A172 (cell line): ENCODE measurements at places on chromosomes 13 and 19. TPM values are rescaled to one million over a fixed set of nuclear protein-coding genes. Genes with fewer than 3 reads are reported as not detected.

Gene LRRC4B
- total RNA-seq: 12.3 and 13.5 TPM in 2 replicates

- DNase-seq: no peak
Observed at GRCh38 chr13:94286581-94286980, 192.9 kb downstream of the DCT start.

DNA sequence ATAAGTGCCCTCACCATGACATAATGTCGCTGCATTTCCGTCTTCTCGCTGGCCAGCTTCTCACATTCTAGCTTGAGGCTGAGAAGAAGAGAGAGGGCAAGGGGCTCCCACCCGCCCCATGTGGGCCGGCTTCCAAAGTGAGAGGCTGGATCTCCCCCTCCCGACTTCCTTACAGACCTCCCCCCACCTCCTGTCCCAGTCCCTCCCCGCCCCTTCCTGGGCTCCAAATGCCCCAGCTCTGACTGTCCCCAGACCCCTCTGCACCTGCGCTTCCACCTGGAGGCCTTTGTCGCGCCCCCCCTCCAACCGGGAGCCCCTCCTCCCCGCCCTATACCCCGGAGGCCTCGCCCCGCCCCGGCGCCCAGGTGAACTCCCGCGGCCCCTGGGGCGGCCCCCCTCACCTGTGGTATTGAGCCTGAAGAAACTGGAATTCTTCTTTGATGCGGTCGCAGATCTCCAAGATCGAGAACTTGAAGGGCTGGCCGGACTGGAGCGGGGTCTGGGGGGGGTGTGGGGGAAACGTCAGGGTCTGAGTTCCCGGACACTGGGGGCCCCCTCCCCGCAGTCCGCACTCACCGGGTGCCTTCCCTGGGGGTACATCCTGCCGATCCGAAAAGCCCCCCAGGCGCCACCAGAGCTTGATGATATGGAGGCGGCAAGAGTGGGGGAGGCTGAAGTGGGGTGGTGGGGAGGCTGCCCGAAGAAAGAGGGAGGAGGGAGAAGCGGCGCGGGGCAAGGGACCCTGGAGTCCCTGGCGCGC lies 595 bp downstream of the TLE2 start:
- no peak for DNase-seq

Gene SHC2
- total RNA-seq: 12.5 and 19.6 TPM in 2 replicates

GRCh38 chr13:62360609-62361008 lies 945.0 kb upstream of the PCDH20 start:
- no peak for DNase-seq

Gene STX10
- 129 and 147 TPM in 2 replicates for total RNA-seq

- DNase-seq: peak; percentile 34
Observed at GRCh38 chr13:29849731-29850212, 645 bp downstream of the UBL3 start.

Gene TMEM59L
- 5.2 and 5.4 TPM in 2 replicates for total RNA-seq

Gene USE1
- 16.1 and 21.2 TPM in 2 replicates for total RNA-seq

Gene HIF3A
- not detected in 2 replicates for total RNA-seq

DNA sequence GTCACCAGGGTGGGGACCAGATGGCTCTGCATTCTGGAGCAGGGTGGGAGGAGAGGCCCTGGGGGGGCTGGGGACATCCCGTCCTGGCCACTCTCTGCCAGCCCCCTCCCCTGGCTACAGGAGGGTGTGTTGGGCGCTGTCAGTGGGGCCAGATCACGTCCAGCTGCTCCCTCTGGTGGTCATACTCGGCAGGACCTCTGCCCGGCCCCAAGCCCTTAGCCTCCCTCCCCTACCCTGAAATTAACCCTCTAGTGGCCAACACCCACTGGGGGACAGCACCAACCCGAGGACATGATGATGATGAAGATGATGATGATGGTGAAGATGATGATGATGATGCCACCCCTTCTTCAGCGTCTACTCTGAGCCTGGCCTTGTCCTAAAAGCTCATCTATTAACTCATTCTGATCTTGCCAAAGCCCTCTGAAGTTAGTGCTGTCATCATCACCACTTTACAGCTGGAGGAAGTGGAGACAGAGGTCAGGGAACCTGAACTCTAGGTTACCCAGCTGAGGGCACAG lies 590 bp upstream of the LGI4 start:
- DNase-seq: peak; percentile 60

GRCh38 chr19:55525289-55526101 lies 11.4 kb downstream of the SBK2 start:
- no peak for DNase-seq

Gene BTBD2
- 54.7 and 60.4 TPM in 2 replicates for total RNA-seq

DNA sequence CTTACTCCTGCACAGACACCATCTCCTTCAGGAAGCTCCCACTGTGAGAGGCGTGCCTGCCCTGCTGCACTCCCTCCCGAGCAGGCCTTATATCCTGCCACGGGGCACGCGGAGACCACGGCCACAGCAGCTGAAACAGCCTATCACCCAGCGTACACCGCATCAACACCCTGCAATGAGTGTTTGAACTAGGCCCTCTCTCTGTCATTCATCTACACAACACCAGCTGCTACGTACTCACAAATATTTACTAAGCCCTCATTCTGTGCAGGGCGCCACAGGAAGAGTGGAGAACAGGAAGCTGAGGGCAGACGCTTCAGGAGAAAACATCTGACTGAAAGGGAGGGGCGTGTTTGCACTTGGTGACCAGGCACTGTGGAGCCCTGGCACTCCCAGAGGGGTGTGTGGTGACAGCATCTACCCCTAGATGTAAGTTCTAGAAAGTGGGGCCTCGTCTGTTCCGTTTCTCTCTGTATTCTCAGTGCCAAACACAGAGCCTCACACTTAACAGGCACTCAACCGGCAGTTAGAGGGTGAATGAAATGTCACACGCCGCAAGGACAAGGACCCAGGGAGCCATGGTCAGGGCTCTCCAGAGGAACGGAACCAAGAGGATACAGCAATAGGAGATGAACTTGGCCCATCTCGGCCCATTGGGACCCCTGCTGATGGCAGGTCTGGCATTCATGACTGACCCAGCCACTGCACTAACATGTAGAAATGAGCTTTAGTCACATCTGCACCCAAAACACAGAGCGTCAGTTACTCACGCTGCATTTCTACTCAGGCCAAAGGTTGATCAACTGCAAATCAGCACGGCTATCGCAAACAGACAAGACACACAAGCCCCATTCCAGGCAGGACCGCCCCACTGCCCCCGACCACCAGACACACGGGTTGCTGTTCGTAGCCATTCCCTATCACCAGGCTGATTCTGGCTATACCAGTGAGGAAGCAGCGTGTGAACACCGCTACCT lies 15.7 kb downstream of the RANBP3 start:
- DNase-seq: peak; percentile 56

Gene SGCG
- total RNA-seq: not detected in 2 replicates

Gene UPF3A
- total RNA-seq: 28.8 and 34.6 TPM in 2 replicates

Gene QPCTL
- 5.1 and 8.2 TPM in 2 replicates for total RNA-seq

GRCh38 chr13:24104723-24105122 lies 55.8 kb upstream of the SPATA13 start:
- DNase-seq: no peak

Gene TGFBR3L
- 0.34 TPM in 1 of 2 replicates, not detected in the other for total RNA-seq
